ENCODE measurements at places on chromosomes 2 and 18.

GRCh38 chr2:174870787-174871186 lies 106.5 kb upstream of the CHRNA1 start:
- no peak for DNase-seq

GRCh38 chr2:189014449-189015138 lies 40.4 kb downstream of the COL3A1 start:
- DNase-seq: no peak

DNA sequence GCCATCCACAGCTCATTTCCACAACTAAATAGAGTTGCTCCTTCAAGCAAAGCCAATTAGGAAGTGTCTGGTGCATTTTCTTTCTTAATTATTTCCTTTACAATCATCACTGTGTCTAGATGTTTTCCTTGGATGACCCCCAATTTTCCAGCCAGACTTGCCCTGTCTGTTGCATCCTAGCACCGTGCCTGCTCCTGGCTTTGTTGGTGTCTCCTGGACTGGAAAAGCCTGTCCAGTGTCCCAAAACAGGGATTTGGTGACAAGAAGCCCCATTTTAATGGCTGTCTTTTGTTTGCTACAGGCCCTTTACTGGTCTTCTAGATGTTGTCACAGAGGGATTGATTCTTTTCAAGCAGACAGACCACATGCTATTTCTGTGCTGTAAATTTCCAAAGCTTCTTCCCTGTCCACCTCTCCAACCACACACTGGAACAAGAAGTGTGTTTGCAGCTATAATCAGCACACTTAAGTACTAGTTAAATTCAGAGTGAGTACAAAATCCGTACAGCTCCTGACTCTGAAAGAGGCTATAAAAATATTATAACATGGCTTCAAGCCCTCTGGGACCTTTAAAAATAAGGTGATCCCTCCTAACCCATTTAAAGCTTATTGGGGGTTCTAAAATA lies 38.4 kb downstream of the RNF144A start:
- DNase-seq: no peak

DNA sequence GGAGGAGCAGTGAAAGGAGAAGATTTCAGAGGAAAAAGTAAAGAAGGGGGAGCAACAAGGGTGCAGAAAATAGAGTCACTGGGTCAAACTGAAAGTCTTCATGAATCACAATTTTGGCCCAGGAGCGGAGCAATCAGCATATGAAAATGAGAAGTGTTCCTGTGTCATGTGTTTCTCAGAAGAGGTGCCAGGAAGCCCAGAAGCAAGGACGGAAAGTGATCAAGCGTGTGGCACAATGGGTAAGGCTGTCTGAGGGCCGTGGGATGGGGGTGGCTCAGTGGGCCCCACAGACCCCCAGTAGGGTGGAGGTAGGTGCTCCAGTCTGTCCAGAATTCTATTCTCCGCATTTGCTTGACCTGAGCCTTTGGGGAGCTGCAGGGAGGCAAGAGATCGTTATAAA lies 44.2 kb downstream of the SP140 start:
- DNase-seq: no peak

- DNase-seq: no peak
These were observed 308.2 kb downstream of the EN1 start for GRCh38 chr2:118539290-118539689.

- DNase-seq: no peak
These were observed 3.9 kb downstream of the APOB start for GRCh38 chr2:21039979-21040467.

DNA sequence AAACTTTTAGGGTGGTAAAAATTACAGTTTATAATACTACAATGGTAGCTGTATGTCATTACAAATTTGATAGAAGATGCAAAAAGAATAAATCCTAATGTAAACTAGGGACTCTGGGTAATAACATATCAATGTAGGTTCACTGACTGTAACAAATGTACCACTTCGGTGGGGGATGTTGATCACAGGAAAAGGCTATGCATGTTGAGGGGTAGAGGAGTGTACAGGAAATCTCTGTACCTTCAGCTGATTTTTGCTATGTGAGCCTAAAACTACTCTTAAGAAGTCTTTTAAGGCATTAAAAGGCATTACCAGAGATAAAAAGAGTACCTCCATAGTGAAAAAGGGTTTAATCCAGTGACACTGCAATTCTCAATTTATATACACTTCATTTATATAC lies 25.0 kb downstream of the TRIP12 start:
- DNase-seq: no peak

DNA sequence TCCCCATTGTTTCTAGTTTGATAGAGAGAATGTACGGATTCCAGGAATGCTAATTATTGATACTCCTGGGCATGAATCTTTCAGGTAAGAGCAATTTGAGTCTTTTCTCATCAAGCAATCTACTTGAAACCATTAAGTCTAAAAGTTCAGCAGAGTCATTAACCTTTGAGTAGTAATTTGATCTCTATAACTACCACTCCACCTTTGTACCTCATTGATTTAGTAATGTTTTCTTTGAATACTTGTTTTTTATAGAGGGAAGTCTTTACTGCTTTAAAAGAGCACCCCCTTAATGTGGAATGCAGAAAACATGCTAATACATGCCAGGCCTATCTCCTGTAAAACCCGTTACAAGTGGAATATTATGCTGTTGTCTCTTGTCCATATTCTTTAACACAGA lies 45.0 kb downstream of the EIF5B start:
- DNase-seq: no peak

GRCh38 chr2:164746713-164747112 lies 94.9 kb downstream of the COBLL1 start:
- no peak for DNase-seq

GRCh38 chr2:217162533-217162932 lies 302.7 kb upstream of the TNP1 start:
- no peak for DNase-seq

DNA sequence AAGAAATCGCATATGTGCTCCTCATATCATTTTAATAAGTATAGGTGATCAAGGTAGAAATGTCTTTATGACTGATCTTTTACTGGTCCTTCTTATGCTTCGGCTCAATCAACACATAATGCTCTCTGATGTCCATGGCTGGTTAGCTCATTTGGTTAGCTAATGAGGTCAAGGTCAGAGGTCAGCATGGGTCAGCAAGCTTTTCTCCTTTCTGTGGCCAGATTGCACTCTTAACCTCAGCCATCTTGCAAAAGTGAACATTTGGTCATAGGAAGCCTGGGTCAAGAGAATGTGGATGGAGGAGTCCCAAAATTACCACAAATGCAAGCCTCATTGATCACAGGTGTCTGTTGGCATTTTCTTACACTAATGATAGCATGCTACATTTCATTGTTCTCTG lies 35.4 kb upstream of the DARS1 start:
- no peak for DNase-seq

DNA sequence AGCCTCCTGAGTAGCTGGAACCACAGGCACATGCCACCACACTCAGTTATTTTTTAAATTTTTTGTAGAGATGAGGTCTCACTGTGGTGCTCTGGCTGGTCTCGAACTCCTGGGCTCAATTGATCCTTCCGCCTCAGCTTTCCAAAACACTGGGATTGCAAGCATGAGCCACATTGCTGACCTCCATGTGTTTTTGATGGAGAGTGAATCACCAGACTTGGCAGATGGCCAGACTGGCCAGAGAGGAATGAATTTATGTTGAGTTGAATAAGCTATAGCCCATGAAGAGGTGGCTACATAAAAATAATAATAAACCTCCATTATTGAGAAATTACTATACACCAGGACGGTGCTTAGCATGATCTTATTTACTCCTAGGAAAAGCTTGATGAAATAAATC lies 91.5 kb downstream of the MREG start:
- DNase-seq: no peak

DNA sequence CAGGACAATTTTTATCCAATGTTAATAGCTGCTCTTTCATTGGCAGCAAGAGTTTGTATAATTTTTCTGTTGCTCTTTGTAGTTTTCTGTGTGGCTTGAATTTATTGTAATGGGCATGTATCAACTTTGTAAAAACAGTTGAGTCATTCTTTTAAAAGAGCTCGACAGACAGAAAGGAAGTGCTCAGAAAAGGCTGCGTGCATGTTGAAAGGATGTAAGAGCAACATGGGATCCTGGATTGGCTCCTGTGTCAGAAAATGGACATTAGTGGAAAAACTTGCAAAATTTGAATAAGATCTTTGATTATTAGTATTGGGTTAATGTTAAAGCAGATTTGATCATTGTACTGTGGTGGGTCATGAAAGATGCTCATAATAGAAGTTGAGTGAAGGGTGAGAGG lies 93.3 kb upstream of the CDC42EP3 start:
- no peak for DNase-seq

GRCh38 chr2:100317634-100318033 lies 4.7 kb downstream of the LONRF2 start:
- no peak for DNase-seq

- DNase-seq: no peak
These were observed 150.3 kb downstream of the SH3RF3 start for GRCh38 chr2:109279243-109279860.

- no peak for DNase-seq
These were observed 106.4 kb downstream of the VAPA start for GRCh38 chr18:10020171-10020570.

GRCh38 chr2:198144660-198145059 lies 340.3 kb downstream of the PLCL1 start:
- DNase-seq: no peak

DNA sequence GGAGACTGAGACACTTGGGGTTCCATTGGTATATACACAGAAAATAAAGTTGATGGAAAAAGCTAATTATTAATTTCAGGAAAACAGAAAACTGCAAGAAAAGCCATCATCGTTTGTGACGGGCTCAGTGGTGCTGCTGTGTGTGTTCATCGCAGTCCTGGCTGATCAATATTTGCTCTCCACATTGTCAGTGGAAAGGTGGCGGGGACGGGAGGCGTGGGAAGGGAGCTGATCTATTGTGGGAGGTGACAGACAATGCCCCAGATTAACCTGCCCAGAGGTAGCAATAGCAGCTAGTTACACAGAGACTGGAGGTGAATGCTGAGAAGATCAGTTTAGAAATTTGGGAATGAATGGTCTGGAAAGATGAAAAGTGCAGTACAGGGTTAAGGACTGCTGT lies 50.0 kb upstream of the CTDP1 start:
- no peak for DNase-seq

DNA sequence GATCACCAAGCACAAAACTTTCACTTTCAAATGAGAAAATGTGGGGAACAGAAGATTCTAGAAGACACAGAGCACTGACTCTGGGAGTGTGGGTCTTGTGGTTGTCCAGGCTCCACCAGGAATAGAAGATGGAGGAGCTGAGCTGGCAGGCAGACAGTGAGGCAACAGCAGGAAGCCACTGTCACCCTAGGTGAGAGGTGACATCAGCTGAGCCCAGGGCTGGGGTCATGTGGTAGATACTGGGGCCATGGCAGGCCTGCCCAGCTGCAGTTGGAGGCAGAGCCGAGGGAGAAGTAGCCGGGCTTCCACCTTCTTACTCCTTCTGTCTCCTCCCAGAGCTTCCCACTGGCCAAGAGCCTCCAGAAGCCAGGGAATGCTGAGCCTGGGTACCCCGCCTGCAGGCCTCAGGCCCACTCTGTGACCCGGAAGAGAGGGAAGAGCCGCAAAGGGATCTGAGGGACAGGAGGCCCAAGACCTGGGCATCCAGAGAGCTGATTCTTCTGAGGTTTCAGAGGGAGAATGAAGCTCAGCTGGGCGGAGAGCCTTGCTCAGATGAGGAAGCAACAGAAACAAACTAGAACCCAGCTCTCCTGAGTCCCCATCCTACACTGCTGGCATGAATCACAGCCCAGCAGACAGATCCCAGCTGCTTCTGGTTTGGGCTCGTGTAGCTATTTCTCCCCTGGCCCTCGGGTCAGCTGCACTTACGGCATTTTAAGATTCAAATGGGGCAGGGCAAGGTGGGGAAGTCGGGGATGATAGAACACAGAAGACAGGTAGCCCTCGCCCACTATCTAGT lies 39.8 kb upstream of the ASAP2 start:
- DNase-seq: no peak

GRCh38 chr2:108404784-108405397 lies 27.1 kb downstream of the SULT1C4 start:
- DNase-seq: no peak

GRCh38 chr2:108635630-108636354 lies 83.5 kb upstream of the RANBP2 start:
- DNase-seq: no peak

DNA sequence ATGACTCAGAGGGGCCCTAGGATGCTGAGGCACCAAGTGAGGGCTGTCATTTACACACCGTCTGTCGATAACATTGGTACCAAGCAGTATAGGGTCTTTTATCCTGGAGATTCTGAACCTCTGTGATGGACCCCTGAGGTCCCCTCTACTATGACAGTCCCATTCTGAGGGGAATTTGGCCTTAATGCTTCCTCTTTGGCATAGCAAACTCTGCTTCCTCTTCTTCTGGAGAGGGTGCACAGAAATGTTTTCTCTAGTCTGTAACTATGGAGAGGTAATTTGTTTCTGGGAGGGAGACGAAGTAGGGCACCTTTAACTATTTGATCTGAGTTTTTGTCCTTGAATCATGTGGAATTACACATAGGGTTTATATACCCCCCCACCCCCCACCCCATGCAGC lies 44.8 kb downstream of the INPP4A start:
- no peak for DNase-seq

GRCh38 chr2:234491897-234492296 lies 5.0 kb downstream of the ARL4C start:
- DNase-seq: no peak

DNA sequence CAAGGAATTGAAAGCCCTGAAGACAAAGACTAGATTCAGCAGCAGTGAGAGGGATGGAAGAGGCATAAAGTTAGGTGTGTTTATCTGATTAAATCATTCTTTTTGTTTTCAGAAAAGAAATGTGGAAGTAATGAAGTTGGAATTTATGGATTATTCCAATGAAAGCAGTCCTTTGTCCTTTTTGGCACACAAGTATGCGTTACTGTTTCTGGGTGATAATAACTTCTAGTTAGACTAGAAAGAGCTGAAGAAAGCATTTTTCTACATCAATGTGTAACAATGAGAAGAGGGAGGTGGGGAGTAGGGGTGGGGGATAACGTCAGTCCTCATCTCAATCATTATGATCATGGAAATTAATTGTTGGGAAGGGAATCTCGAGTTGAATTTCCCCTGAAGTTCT lies 53.0 kb downstream of the AQP4 start:
- no peak for DNase-seq

DNA sequence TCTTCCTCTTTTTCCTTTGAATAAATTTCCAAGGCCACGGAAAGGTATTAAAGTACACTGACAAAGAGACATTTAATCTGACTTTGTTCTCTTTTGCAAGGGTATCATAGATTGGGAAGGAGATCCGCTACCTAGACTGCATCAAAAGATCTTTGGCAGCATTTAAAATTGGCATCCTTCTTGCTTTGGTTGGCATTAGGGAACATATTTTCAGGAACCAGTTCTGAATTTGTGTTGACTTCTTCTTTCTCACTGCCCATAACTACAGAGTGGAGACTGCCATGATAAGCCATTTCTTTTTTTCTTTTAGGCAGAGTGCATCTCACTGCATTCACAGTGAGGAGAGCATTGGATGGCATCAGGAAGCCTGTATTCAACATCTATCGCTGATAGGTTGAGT lies 83.4 kb downstream of the DOCK10 start:
- DNase-seq: no peak

DNA sequence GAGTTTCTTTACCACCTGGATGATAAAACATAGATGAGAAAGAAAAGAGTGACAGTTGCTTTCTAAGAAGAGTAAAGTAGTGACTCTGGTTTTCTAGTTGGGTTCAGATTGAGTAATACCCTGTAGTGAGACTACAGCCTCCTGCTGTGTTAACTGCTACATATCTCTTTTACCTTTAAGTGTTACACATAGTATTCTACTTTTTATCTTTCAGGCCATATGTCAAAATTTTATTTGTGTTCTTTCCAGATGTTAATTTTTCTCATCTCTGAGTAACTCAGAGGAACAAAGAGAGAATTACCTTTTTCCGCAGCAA lies 348.2 kb downstream of the CTNNA2 start:
- no peak for DNase-seq

- no peak for DNase-seq
These were observed 1300.0 kb upstream of the FAM98A start for GRCh38 chr2:34899079-34899478.

Data from stimulated activated CD4-positive, alpha-beta T cell treated with anti-CD3 and anti-CD28 coated beads, Interleukin-2, amount 100 ng/mL, for 4 hours (primary cell).